ENCODE measurements at places on chromosomes 6 and 20. TPM values are rescaled to one million over a fixed set of nuclear protein-coding genes. Genes with fewer than 3 reads are reported as not detected.

DNA sequence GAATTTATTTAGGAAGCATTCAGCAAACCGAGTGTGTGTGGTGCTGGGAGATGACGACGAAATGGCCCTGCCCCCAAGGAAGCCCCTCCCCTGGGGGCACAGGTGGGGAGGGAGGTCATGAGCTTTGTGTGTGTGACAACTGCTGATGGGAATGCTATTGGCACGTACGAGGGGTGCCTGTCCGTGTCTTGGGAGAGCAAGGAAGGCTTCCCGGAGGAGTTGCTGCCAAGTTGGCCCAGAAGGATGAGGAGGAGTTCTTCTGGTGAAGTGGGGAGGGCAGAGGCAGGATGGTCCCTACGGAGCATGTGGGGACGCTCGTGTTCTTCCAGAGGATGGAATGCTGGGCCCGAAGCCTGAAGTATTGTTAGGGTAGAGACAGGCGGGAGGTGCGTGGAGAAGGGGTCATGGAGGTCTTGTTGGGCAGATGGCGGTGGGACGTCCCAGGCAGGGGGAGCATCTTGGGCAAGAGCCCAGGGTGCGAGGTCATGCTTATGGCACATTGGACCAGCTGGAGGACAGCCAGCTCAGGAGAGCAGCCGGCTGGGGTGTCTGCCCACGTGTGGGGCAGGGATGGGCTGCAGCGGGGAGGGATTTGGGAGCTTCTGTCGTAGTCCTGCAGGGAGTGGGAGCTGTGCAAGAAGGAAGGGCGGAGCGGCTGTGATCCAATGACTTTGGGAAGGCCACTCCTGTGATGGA, 46.1 kb downstream of the SYNJ2 start:
- peaks cover 22% of the 10 kb centered on the region for H3K36me3 ChIP-seq
- no peak for DNase-seq
- peaks cover 71% of the 10 kb centered on the region for H3K4me1 ChIP-seq

GRCh38 chr20:52652271-52652670, 319.9 kb upstream of the TSHZ2 start:
- H3K27me3 ChIP-seq: no peaks in the 10 kb centered on the region
- no peaks in the 10 kb centered on the region for H3K36me3 ChIP-seq
- H3K27ac ChIP-seq: no peak overlapping the region
- no peaks in the 10 kb centered on the region for H3K4me1 ChIP-seq
- no peak overlapping the region for H3K4me3 ChIP-seq
- DNase-seq: no peak

- H3K27ac ChIP-seq: peak overlapping the region; percentile 87
- H3K27me3 ChIP-seq: no peaks in the 10 kb centered on the region
- H3K4me3 ChIP-seq: peak overlapping the region; percentile 72
- DNase-seq: peak; percentile 98
- no peaks in the 10 kb centered on the region for H3K36me3 ChIP-seq
These were observed 432 bp downstream of the HSPA1L start for GRCh38 chr6:31814677-31815024.

NXT1 gene
- 17.9 TPM for total RNA-seq

FAXC gene
- 7.4 TPM for total RNA-seq

DNA sequence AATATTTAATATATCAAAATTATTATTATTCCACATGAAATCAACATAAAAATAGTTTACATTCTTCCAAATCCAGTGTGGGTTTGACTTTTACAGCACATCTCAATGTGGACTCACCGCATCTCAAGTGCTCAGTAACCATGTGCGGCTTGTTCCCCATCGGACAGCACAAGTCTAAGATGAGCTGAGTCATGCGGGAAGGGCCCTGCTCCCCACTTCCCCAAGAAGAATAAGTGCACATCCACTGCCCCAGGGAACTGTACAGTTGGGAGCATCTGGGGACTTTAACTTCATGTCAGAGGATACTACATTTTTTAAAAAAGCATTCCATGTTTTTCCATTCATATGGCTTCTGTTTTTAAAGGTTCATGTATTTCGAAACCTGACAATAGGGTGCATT, 325.6 kb downstream of the BTBD3 start:
- no peak for DNase-seq
- H3K36me3 ChIP-seq: no peaks in the 10 kb centered on the region
- H3K4me1 ChIP-seq: no peaks in the 10 kb centered on the region
- H3K27ac ChIP-seq: no peak overlapping the region
- H3K27me3 ChIP-seq: no peaks in the 10 kb centered on the region
- no peak overlapping the region for H3K4me3 ChIP-seq

- no peak overlapping the region for H3K27ac ChIP-seq
- H3K27me3 ChIP-seq: peaks cover 26% of the 10 kb centered on the region
- no peak for DNase-seq
- H3K36me3 ChIP-seq: no peaks in the 10 kb centered on the region
These were observed 38.3 kb downstream of the SLC52A3 start for GRCh38 chr20:730005-730404.

- H3K27ac ChIP-seq: no peak overlapping the region
- no peaks in the 10 kb centered on the region for H3K36me3 ChIP-seq
- H3K4me3 ChIP-seq: no peak overlapping the region
- H3K4me1 ChIP-seq: no peaks in the 10 kb centered on the region
- no peaks in the 10 kb centered on the region for H3K27me3 ChIP-seq
These were observed 109.8 kb upstream of the POU3F2 start for GRCh38 chr6:98724537-98724936.

DNA sequence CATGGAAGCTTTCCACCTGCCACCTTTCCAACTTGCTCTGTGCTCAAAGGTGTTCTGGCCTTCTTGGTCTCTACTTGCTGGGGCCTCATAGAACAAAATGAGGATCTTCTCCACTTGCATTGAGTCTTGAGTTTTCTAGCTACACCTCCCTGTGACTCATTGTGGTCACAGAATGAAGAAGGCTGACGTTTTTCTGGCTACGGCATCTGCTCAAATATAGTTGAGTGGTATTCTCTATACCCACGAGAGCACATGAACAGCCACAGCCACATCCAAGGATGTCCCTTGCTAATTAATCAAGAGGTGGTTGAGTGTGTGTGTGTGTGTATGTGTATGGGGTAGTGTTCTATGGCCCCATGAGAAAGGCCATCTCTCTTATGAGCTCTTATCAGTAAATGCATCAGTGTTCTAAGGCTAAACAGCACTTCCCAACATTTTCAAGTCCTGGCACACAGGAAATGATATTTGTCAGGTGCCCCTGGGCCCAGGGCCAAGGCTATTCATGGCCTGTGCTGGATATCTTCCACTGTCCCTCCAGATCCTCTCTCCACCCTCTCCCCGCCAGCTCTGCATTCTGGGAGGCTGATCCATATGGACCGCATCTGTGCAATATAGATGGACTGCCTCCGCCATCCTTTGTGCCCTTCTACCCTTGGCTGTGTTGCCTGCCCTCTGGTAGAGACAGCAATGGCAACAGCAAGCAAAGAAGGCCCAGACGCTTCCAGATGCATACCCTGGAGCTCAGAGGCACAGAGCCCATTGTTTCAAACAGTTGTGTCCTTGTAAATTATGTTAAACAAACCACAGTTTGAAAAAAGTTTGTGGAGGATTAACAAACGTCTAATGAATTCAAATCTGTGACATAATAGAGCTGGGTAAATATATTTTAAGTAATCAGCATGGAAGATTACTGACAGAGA, 150.2 kb downstream of the LRFN2 start:
- no peak overlapping the region for H3K27ac ChIP-seq
- H3K4me3 ChIP-seq: no peak overlapping the region
- DNase-seq: peak; percentile 5
- H3K27me3 ChIP-seq: no peaks in the 10 kb centered on the region
- H3K4me1 ChIP-seq: no peaks in the 10 kb centered on the region

- H3K4me3 ChIP-seq: no peak overlapping the region
- peaks cover 10% of the 10 kb centered on the region for H3K4me1 ChIP-seq
- H3K36me3 ChIP-seq: no peaks in the 10 kb centered on the region
- peak; percentile 50 for DNase-seq
These were observed 37.2 kb downstream of the EDN1 start for GRCh38 chr6:12327391-12327790.

GRCh38 chr20:62117658-62118057, 4.6 kb upstream of the LSM14B start:
- H3K4me1 ChIP-seq: no peaks in the 10 kb centered on the region
- DNase-seq: no peak
- H3K4me3 ChIP-seq: no peak overlapping the region
- peaks cover 21% of the 10 kb centered on the region for H3K27me3 ChIP-seq
- no peaks in the 10 kb centered on the region for H3K36me3 ChIP-seq

DNA sequence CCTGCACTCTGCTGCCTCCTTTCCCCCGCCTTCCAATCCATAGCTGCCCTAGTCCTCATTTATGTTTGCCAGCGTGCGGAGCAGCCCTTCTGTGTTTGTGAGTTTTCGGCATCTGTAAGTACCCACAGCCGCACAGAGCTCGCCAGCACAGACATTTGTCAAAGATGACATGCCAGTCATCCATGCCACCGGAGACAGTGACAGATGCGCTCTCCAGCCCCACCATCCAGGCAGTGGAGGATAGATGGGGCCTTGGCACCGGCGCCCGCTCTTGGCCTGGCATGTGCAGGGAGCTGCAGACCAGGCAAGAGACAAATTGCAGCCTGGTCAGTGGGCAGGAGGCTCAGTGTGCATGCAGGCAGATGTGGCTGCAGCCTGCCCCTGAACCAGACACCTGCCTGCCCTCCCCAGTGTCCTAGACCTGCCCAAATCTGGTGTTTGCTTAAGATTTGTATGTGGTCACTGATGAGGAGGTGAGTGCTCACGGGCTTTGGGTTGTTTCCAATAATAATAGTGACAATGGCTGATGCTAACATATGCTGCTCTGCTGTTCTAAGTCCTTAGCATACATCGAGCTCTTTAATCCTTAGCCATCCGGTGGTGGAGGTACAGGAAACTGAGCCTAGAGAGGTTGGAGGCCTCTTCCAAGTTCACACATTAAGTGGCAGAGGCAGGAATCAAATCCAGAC, 78.1 kb downstream of the UNC5CL start:
- H3K4me1 ChIP-seq: peaks cover 37% of the 10 kb centered on the region
- no peak overlapping the region for H3K4me3 ChIP-seq
- no peaks in the 10 kb centered on the region for H3K36me3 ChIP-seq
- DNase-seq: no peak
- H3K27ac ChIP-seq: no peak overlapping the region
- H3K27me3 ChIP-seq: no peaks in the 10 kb centered on the region

DNA sequence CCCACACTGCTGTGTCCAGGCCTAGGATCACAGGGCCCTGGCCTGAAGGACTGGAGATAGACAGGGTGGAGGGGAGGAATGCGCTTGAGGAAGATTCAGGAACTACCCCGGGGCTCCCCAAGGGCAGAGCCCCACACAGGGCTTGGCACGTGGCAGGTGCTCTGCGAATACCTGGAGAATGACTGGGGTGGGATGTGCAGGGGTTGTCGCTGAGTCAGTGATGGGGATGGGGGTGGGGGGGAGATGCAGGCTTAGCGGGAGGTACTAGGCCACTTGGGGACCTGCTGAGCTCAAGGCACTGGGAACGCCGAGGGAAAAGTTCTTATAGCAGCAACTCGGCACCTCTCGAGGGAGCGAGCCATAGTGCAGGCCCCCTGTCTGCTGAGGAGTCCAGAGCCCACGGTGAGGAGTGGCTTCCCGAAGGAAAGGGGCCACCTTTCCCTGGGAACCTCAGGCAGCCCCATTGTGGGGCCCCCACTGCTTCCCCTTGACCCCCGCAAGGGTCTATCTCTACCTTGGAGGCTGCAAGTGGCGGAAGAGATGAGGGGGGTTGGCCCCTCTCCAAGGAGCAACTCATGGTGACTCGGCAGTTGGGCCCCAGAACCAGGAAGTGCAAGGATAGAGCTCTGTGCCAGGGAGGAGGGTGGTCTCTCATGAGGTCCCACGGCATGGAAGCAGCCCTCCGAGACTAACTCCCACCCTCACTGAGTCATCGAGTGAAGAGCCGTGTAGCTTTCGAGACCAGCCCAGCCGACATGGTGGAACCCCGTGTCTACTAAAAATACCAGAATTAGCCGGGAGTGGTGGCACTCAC, 33.1 kb downstream of the SRC start:
- H3K36me3 ChIP-seq: peaks cover 3% of the 10 kb centered on the region
- H3K27me3 ChIP-seq: no peaks in the 10 kb centered on the region
- H3K4me3 ChIP-seq: no peak overlapping the region
- H3K4me1 ChIP-seq: peaks cover 24% of the 10 kb centered on the region
- peak overlapping the region; percentile 57 for H3K27ac ChIP-seq
- DNase-seq: peak; percentile 51

- no peak overlapping the region for H3K27ac ChIP-seq
- no peak overlapping the region for H3K4me3 ChIP-seq
- no peak for DNase-seq
- H3K4me1 ChIP-seq: no peaks in the 10 kb centered on the region
- H3K36me3 ChIP-seq: no peaks in the 10 kb centered on the region
These were observed 211.4 kb upstream of the ZFP64 start for GRCh38 chr20:52402950-52403349.

- H3K36me3 ChIP-seq: no peaks in the 10 kb centered on the region
- H3K4me3 ChIP-seq: no peak overlapping the region
- no peak overlapping the region for H3K27ac ChIP-seq
These were observed 75.8 kb downstream of the GJA10 start for GRCh38 chr6:89970072-89970471.

DNA sequence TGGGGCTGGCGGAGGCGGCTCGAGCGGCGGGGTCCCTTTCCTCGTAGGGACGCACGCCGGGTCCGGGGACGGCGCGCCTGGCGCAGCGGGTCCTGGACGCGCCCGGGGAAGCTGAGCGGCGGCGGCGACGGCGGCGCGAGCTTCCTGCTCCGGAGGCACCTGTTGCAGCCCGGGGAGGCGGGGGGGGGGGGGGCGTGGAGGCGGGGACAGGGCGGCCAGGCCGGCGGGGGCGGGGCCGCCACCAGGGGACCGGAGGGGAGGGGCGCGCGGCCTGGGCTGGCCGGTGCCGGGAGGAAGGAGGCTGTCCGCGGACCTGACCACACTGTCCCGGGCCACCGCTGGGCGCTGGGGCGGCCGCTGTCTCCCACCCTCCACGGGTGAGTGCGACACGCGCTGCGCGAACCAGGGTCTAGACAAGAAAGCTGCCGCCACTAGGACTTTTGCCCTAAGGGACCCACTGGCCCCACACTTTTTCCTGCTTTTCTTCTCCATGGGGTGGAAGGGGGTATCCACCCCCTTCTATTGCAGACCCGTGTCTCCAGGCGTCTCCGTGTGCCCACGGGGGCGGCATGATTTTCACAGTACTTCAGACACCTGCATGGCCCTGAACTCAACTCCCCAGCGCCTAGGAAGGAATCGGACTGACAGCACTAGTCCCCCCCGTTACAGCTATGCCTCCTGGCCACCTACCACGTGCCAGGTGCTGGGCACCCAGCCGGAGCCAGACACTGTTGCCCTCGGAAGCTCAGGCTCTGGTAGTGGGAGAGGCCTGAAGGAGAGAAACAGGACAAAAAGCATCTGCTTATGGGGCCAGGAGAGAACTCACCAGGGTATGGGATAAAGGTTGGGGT, at the start of gene NFATC2:
Gene NFATC2, minus strand, starts transcription at position 149 of the 851 bp plus-strand sequence. CDS start 220 bp downstream, outside the sequence.
- H3K27me3 ChIP-seq: no peaks in the 10 kb centered on the region
- H3K27ac ChIP-seq: no peak within 1 kb of the TSS
- H3K4me1 ChIP-seq: peaks cover 12% of the 10 kb centered on the region
- no peaks in the 10 kb centered on the region for H3K36me3 ChIP-seq
- no peak for DNase-seq
- H3K4me3 ChIP-seq: peak within 1 kb of the TSS; percentile 9

GRCh38 chr6:168835991-168836390, 395.0 kb downstream of the SMOC2 start:
- no peaks in the 10 kb centered on the region for H3K36me3 ChIP-seq
- H3K27me3 ChIP-seq: no peaks in the 10 kb centered on the region
- no peak overlapping the region for H3K27ac ChIP-seq
- H3K4me1 ChIP-seq: no peaks in the 10 kb centered on the region

GRCh38 chr6:134134654-134135053, 82.2 kb upstream of the SLC2A12 start:
- H3K36me3 ChIP-seq: no peaks in the 10 kb centered on the region
- H3K4me1 ChIP-seq: no peaks in the 10 kb centered on the region
- no peak overlapping the region for H3K27ac ChIP-seq
- DNase-seq: no peak

- no peaks in the 10 kb centered on the region for H3K36me3 ChIP-seq
- no peak overlapping the region for H3K4me3 ChIP-seq
- DNase-seq: no peak
- no peaks in the 10 kb centered on the region for H3K27me3 ChIP-seq
These were observed 44.3 kb downstream of the JARID2 start for GRCh38 chr6:15290067-15290680.
